ENCODE measurements at places on chromosomes 11 and 22. TPM values are rescaled to one million over a fixed set of nuclear protein-coding genes. Genes with fewer than 3 reads are reported as not detected.
A peak's percentile ranks its signal among the peaks of the same experiment; 100 is the strongest.

- no peak for DNase-seq
- H3K36me3 ChIP-seq = no peaks in the 10 kb centered on the region
- no peak overlapping the region for H3K27ac ChIP-seq
- H3K27me3 ChIP-seq = no peaks in the 10 kb centered on the region
- H3K4me1 ChIP-seq = no peaks in the 10 kb centered on the region
These were observed 657.7 kb downstream of the OPCML start for GRCh38 chr11:132874638-132875037.

DNA sequence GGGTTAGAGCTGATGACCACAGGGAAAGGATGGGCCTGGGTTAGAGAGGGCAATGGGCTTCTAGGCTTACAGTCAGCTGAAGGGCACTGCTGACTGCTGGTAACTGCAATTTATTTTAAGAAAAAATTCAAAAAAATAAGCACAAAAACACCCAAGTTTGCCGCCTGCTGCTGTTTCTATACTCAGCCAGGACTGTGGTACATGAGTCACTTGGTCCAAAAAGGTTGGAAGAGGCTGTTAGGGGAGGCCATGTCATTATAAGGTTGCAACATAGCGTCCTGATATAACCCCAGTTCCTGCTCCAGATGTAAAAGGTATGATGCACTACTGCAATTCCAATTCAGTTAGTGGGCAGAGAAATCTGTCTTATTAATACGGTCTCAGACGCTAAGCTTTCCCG lies 98.9 kb downstream of the ETS1 start:
- H3K4me1 ChIP-seq = peaks cover 32% of the 10 kb centered on the region
- no peak overlapping the region for H3K4me3 ChIP-seq
- H3K27ac ChIP-seq = no peak overlapping the region
- H3K36me3 ChIP-seq = peaks cover 67% of the 10 kb centered on the region
- no peak for DNase-seq

GRCh38 chr11:91296629-91297028 lies 928.0 kb upstream of the FAT3 start:
- no peaks in the 10 kb centered on the region for H3K27me3 ChIP-seq
- H3K4me1 ChIP-seq = no peaks in the 10 kb centered on the region
- no peak overlapping the region for H3K27ac ChIP-seq
- no peaks in the 10 kb centered on the region for H3K36me3 ChIP-seq
- H3K4me3 ChIP-seq = no peak overlapping the region

DNA sequence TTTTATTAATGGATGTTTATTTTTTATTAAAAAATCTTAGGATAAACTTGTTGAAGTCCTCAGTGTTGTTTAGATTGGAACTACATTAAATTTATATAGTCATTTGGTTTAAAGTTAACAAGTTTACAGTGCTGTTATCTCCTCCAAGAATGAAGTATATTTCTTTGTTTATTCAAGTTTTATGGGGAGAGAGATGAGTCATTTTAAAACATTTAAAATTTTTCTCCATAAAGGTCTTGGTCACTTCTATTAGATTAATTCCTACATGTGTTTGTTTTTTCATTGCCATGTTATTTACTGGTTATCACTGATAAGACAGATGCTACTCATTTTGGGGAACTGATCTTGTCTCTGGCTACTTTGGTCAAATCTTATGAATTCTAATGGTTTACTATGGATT lies 429.6 kb downstream of the METTL15 start:
- no peaks in the 10 kb centered on the region for H3K36me3 ChIP-seq
- no peaks in the 10 kb centered on the region for H3K4me1 ChIP-seq
- DNase-seq = no peak
- no peaks in the 10 kb centered on the region for H3K27me3 ChIP-seq
- H3K27ac ChIP-seq = no peak overlapping the region

DNA sequence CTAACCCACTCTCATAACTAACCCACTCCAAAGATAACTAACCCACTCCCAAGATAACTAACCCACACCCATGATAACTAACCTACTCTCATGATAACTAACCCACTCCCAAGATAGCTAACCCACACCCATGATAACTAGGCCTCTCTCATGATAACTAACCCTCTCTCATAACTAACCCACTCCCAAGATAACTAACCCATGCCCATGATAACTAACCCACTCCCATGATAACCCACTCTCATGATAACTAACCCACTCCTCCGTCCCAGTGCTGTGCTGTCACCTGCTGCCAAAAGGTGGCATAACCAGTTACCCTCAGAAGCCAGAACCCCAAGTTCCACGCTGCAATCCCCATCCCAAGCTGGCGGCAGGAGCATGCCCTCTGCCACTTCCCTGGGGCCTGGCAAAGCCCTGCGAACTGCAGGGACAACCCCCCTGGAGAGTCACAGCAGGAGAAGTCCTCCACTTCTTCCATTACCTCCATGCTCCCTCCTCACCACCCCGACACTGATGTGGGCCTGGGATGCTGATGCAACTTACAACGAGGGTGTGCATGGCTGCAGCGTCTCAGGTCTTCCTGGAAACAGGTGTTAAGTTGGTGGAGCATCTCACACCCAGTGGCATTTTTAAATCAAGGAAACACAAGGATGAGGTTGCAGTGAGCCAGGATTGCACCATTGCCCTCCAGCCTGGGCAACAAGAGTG lies 30.8 kb upstream of the CELSR1 start:
- H3K4me3 ChIP-seq = no peak overlapping the region
- no peaks in the 10 kb centered on the region for H3K27me3 ChIP-seq
- no peak for DNase-seq
- no peaks in the 10 kb centered on the region for H3K36me3 ChIP-seq

DNA sequence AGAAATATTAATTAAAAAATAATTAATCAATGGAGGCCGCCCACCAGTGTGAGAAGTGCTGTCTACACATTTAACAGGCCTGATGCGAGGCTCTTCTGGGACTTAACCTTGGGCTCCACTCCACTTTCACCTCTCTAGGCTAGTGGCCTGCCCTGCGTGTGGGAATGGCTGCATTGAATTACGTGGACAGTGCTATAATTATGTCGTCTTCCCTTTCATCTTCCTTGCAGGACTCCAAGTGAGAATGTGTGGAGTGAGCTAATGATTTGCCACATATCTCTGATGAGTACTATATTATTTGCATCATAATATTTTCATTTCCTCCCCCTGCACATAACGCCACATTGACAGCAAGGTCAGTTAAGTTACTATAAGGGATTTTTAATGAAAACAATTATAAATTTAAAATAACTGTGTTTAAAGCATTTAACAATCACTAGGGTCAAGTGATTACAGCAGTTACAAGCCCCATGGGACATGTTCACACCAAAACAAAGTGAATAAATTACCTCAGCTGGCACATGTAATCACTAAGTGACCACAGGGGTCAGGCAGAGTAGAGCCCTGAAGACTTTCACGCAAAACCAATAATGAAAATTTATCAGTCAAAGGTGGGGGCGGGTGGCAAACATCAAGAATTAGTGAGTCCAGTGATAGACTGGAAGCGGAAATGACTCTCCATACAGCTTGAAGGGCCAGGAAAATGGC lies 63.5 kb downstream of the MPPED2 start:
- no peaks in the 10 kb centered on the region for H3K36me3 ChIP-seq
- H3K27me3 ChIP-seq = no peaks in the 10 kb centered on the region
- H3K4me1 ChIP-seq = no peaks in the 10 kb centered on the region
- H3K27ac ChIP-seq = no peak overlapping the region
- DNase-seq = no peak

GRCh38 chr11:77259641-77260040 lies 41.8 kb downstream of the GDPD4 start:
- DNase-seq = no peak
- no peak overlapping the region for H3K4me3 ChIP-seq
- no peaks in the 10 kb centered on the region for H3K36me3 ChIP-seq
- H3K27me3 ChIP-seq = no peaks in the 10 kb centered on the region
- H3K4me1 ChIP-seq = no peaks in the 10 kb centered on the region

DNA sequence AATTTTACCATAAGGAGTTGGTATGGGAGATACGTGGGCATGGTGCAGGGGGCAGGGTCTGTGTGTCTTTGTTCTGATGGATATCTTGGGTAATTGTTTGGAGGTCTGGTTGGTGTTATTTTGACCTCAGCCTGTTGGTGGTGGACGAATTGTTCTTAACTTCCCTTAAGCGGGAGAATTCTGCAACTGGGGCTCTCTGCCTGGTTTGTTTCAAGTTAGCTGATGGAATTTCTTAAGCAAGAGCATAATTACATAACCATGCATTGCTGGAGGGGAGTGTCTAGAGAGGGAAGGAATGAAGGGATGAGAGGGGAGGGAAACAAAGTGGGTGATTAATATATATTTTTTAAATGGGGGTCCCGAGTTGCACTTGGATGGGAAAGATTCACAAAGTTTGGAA lies 908.5 kb upstream of the RAG2 start:
- no peak overlapping the region for H3K4me3 ChIP-seq
- DNase-seq = no peak
- no peaks in the 10 kb centered on the region for H3K36me3 ChIP-seq
- no peaks in the 10 kb centered on the region for H3K4me1 ChIP-seq

GRCh38 chr11:119787074-119787461 lies 58.1 kb upstream of the NECTIN1 start:
- H3K27ac ChIP-seq = no peak overlapping the region
- H3K4me1 ChIP-seq = no peaks in the 10 kb centered on the region
- peaks cover 15% of the 10 kb centered on the region for H3K27me3 ChIP-seq
- no peak overlapping the region for H3K4me3 ChIP-seq

DNA sequence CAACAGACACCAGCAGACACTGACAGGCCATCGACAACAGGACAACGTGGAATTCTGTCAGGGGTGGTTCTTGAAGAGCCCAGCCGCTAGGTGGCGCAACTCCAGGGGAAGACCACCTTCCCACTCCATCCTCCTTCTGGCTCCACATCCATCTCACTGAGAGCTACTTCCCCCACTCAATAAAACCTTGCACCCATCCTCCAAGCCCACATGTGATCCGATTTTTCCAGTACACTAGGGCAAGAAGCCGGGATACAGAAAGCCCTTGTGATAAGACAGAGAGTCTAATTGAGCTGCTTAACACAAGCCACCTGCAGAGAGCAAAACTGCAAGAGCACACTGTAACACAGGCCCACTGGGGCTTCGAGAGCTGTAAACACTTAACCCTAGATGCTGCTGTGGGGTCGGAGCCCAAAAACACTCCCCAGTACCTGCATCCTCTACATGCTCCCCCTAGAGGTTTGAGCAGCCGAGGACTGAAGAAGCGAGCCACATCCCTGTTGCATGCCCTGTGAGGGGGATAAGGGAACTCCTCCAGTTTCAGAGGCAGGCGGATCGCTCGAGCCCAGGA lies 11.5 kb upstream of the RAB39A start:
- no peak overlapping the region for H3K27ac ChIP-seq
- no peak for DNase-seq
- peaks cover 3% of the 10 kb centered on the region for H3K27me3 ChIP-seq
- H3K4me3 ChIP-seq = no peak overlapping the region

- no peaks in the 10 kb centered on the region for H3K36me3 ChIP-seq
- H3K4me1 ChIP-seq = no peaks in the 10 kb centered on the region
- no peak overlapping the region for H3K27ac ChIP-seq
- no peak for DNase-seq
- no peaks in the 10 kb centered on the region for H3K27me3 ChIP-seq
- H3K4me3 ChIP-seq = no peak overlapping the region
These were observed 118.3 kb upstream of the NAV2 start for GRCh38 chr11:19594326-19594725.

DNA sequence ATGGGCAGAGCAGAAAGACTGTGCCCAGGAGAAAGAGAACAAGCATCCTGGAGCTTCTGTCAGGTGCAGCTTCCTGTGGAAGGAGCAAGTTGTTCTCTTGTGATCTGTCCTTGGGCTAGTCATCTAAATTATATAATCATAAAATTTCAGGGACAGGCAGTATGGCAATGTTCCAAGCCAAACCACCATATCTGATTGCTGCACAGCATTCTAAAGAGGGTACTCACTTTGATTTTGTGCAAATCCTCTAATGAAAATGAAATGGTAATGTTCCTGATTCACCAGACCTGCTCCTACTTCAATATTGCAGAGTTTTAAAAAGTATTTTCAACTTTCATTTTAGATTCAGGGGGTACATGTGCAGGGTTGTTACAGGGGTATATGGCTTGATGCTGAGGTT lies at the start of gene PATE2:
PATE2 (minus strand) TSS at position 101 of the 400 bp plus-strand sequence; CDS start at position 46, 55 bp downstream.
- H3K27ac ChIP-seq = no peak within 1 kb of the TSS
- no peak within 1 kb of the TSS for H3K4me3 ChIP-seq
- no peaks in the 10 kb centered on the region for H3K4me1 ChIP-seq
- no peak for DNase-seq

DNA sequence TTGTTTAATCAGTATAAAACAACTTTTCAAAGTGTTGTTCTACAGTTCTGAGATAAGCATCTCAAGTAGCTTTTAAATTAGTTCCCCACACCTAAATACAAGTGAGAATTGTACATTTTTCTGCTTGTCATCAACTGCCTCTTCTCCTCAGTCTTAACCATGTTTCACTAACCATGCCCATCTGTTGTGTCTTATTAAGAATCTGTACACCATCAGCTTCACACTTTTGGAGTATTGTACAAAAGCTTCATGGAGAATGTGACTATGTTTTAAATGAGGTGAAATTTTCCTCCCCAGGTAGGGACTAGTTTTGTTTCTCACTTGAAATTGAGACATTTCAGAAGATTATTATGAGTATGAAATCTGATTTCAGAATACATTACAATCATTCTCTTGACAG lies 52.4 kb downstream of the SIK2 start:
- H3K4me1 ChIP-seq = no peaks in the 10 kb centered on the region
- DNase-seq = no peak
- no peaks in the 10 kb centered on the region for H3K27me3 ChIP-seq
- no peaks in the 10 kb centered on the region for H3K36me3 ChIP-seq
- no peak overlapping the region for H3K4me3 ChIP-seq

DNA sequence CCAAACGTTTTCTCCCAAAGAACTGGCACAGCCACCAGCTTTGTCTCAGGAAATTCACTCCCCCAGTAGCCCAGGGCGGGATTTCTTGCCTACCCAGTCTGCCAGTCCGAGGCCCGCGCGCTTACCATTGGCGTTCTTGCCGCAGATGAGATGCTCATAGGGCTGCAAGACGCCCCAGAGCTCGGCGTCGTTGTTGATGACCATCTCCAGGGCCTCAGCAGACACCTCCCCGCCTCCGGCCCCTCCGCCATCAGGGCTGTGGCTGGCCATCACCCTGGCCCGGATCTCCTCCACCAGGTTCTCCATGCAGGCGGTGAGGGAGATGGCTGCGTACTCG lies 1.3 kb downstream of the ABTB2 start:
- no peaks in the 10 kb centered on the region for H3K36me3 ChIP-seq
- H3K4me1 ChIP-seq = peaks cover 30% of the 10 kb centered on the region
- H3K4me3 ChIP-seq = peak overlapping the region; percentile 64
- peaks cover 18% of the 10 kb centered on the region for H3K27me3 ChIP-seq
- DNase-seq = peak; percentile 67

- no peak overlapping the region for H3K4me3 ChIP-seq
- DNase-seq = no peak
- no peak overlapping the region for H3K27ac ChIP-seq
These were observed 13.5 kb downstream of the SMC1B start for GRCh38 chr22:45399712-45400445.

The JAML gene
- total RNA-seq = 87.9 TPM

The CXCR5 gene
- not detected for total RNA-seq

The MS4A4A gene
- 53.9 TPM for total RNA-seq

The IFTAP gene
- 12.3 TPM for total RNA-seq

The SLC6A5 gene
- total RNA-seq = not detected

The BARX2 gene
- not detected for total RNA-seq

The LRRC4C gene
- total RNA-seq = 2.2 TPM

The SLC22A12 gene
- not detected for total RNA-seq

The MRPL23 gene
- total RNA-seq = 58.6 TPM

The LYVE1 gene
- 108 TPM for total RNA-seq

The DERL3 gene
- total RNA-seq = 3.8 TPM

Data from upper lobe of right lung (tissue), 1 donor.